ENCODE measurements at places on chromosomes 4 and X. TPM values are rescaled to one million over a fixed set of nuclear protein-coding genes. Genes with fewer than 3 reads are reported as not detected.

The NAA11 gene
- total RNA-seq = not detected

The PCDH11X gene
- 0.06 TPM for total RNA-seq

The KIAA1210 gene
- not detected for total RNA-seq

The FHIP1A gene
- 12.1 TPM for total RNA-seq

GRCh38 chr4:76980261-76980660 is 30.7 kb downstream of the SEPTIN11 start:
- no peak for DNase-seq

DNA sequence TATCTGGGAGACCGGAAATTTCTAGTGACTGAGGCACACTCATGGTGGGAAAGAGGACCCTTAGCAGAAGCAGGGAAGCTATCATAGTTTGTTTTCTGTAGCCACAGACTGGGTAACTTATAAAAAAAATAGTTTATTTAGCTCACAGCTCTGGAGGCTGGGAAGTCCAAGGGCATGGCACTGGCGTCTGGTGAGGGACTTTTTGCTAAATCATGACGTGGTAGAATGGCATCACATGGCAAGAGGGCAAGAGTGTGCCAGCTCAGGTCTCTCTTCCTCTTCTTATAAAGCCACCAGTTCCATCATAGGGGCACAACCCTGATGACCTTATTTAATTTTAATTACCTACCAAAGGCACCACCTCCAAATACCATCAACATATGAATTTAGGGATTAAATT is 13.3 kb downstream of the APLN start:
- no peak for DNase-seq

DNA sequence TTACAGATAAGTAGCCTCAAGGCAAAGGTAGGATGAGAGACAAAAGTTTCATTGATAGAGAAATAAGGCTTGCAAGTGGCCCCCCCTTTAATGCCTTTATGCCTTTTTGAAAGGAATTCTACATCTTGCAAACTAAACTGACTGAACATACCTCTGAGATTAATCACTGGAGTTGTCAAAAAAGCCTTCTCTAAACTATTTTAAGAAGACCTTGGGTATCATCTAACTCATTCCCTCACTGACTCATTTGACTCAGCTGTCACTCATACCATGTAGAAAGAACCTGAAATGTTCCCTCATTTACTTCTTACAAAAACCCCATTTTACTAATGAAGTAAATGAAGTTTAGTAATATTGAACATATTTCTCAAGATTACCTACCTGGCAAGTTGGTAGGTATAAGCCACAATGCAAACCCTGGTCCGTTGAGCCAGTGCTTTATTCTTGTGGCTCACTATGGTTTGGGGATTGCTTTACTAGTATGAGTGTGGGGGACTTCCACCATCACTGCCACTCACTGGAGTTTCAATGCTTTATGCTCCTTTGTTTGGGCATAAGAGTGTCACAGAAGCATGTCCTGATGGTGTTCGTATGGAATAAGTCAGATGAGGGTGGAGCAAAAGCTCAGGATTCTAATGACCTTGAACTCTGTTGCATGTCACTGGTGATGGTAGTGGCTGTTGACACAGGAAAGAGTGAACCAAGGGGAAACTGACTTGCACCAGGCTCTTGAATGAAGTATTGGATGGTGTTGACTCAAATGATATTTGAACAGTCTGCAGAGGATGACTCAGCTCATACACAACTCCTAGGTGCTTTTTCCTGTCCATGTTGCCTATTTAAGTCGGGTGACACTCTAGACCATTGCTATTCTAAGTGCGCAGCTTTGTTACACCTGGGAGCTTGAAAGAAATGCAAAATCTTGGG is 305.5 kb upstream of the EMCN start:
- DNase-seq = no peak

DNA sequence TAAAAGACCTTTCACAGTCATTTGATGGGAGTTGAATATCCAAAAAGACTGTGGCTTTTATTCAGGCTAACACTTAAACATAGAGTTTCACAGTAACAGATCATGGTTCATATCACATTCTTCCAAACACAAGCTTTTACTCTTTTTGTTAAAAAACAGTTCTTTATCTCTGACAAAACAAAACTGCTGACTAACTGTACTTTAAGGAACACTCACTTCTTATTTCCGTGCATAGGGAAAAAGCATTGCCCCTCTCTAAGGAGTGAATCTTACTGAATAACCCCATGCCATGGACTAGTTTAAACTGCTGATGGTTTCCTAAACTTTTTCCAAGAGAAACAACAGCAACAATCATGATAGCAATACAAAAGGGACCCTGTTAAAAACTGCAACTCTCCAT is 297.0 kb upstream of the INTU start:
- no peak for DNase-seq

- DNase-seq = no peak
Measured at GRCh38 chr4:150949943-150950342, 65.1 kb downstream of the LRBA start.

DNA sequence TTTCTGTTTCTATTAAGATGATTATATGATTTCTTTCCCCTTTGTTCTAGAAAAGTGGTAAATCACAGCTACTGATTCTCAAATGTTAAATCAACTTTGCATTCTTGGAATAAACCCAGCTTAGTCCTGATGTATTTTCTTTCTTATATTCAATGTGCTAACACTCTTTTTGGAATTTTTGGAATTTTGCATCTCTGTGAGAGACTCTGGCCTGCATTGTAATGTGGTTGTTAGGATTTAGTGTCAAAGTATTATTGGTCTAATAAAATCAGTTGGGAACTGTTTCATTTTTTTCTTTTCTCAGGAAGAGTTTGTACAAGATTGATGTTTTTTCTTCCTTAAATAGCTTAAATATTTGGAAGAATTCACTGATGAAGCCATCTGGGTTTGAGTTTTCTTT is 109.6 kb downstream of the KIT start:
- no peak for DNase-seq

GRCh38 chrX:9392445-9392844 is 72.4 kb upstream of the TBL1X start:
- no peak for DNase-seq

DNA sequence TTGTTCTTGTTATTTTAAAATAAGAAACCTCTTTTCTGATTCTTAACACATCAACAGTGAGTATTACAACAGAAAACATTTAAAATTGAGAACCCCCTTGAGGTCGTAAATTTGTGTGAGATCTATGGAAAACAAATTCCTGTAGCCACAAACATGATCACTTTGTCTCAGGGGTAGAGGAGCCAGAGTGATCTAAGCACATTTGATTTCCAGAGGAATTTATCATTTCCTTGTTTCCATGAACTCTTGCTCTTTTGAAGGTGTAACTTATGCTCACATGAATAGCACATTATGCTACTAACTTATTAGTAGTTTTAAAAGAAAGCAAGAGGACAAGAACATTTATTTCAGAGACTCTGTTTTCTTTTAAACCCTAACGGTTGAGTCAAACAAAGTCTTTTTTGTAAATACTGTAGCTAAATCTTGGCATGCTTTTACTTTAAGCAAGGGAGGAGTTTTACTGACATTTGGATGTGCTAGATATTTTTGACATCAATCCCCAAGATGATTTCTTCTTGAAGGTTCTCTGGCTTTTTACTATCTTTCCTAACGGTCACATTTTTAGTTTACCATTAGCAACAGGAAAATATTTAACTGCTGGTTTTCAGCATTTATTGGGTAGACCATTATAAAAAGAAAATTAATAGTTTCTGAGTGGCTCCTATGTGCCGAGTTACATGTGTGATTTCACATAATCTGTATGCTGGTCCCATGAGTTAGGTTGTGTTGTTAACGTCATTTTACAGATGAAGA is 27.9 kb upstream of the ZCCHC12 start:
- DNase-seq = no peak

DNA sequence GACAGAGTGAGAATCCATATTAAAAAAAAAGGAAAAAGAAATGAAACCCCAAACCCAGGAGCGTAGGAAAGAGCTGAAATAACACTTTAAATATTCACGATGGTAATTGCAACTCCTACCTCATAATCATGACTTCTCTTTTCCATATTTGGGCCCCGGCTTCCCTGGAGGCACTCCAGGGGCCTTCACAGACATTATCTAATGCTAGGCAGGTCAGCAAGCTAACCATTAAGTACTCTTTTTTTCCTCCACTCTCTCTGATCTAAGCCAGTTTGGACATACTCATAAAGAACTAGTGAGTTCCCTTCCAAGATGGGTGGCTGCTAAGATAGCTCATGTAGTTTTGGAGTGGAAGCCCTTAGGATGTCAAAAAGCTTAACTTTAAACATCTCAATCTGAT is 83.2 kb downstream of the SH3KBP1 start:
- no peak for DNase-seq
